Inflammatory macrophage treated with lipopolysaccharide for 1 hour (primary cell): ENCODE measurements at places on chromosomes 11 and 22.

DNA sequence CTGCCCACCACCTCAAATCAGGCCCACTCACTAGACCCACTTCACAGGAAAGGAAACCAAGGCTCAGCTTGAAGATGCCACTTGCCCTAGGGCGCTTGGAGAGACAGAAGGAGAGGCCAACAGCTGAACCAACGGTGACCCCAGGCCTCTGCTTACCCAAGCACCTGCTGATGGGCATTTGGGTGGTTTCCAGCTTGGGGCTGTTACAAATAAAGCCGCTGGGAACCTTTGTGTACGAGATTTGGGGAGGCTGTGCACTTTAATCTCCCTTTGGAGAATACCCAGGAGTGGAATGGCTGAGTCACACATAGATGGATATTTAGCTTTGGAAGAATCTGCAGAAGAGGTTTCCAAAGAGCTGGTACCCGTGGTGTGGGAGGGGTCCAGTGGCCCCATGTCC lies 50.9 kb upstream of the LINC01488 start:
- no peak for DNase-seq

DNA sequence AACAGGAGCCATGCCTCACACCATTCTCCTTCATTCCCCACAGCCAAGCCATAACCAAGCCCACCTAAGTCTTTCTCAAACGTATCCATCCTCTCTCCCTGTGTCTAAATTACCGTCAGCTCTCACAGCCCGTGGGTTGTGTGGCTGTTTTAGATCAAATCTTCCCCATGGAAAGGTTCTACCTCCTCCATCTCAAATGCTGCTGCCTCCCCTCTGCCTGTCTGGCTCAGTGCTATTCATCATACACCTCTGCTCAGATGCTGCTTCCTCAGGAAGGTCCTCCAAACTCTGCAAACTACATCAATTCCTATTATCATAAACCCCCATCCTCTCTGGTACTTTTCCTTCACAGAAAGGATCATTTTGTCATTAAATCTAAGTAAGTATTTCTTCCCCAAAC lies 15.1 kb downstream of the NFRKB start:
- no peak for DNase-seq

GRCh38 chr11:13963169-13963948 lies 836 bp downstream of the SPON1 start:
- DNase-seq: peak; percentile 11

DNA sequence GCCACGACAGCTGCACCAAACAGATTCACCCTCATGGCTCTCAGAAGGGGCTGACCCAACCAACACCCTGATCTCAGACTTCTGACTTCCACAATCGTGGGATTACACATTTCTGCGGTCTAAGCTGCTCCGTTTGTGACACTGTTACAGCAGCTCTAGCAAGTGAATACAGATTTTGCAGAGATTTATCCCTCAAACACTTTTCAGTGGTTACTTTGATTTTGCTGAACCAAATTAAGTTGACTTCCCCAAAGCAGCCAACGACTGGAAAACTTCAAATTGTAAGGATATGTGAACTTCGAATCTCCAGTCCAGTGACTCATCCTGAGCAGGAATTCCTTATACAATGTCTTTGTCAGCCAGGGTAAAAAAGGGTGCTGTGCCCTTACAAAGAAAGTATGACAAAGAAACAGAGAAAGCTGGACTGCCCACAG lies 14.8 kb upstream of the INCENP start:
- DNase-seq: no peak

DNA sequence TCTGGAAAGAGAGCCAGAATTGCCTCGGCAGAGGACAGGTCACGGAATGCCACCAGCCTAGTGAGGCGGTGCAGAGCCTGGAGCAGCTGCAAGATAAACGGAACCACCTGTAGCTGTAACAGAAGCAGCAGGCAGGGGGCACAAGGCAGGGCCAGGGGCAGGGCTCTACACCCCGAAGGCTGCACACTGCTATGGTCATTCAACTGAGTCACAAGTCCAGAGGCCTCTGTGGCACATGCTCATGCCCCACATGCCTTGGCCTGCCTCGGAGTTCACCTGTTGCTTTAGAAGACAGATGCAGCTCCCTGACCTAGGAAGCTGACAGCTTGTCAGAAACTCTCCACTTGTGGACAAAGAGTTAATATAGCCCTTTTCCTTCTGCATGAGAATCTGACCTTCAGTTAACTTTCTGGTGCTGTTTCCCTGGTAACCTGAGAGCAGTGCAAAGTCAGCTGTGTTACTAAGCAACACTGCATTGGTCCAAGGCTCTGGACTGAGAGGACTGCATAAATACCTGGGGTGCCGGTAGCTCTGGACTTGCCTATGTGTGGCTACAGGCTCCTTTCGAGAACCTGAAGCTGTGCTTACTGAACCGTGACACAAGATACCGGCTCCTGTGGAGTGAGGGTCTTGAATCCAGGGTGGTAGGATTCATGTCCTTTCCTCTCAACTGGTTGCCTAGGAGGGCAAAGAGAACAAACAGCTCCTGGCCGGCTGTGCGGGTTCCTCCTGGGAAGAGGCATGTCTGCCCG lies 10.5 kb downstream of the COMMD9 start:
- DNase-seq: no peak

- DNase-seq: no peak
These were observed 2.4 kb downstream of the GAS2L1 start for GRCh38 chr22:29308791-29309262.

- DNase-seq: peak; percentile 72
These were observed 10.1 kb upstream of the DCPS start for GRCh38 chr11:126293726-126294125.

DNA sequence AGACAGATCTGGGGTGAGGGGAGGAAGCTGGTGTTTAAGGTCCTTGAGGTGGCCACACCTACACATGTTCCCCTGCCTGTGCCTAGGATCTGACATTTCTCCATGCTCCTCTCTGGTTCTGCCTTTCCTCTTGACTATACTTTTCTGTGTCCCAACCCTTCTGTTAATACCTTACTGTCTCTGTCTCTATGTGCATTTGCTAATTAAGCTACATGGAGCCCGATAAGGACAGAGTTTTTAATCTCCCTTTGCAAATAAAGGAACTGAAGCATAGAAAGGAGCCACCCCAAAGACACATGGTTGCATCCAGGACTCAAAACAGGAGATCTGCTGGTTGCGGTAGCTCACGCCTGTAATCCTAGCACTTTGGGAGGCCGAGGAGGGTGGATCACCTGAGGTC lies 33.1 kb upstream of the CDON start:
- DNase-seq: no peak

GRCh38 chr11:76787911-76788596 lies 4.9 kb downstream of the TSKU start:
- DNase-seq: no peak

DNA sequence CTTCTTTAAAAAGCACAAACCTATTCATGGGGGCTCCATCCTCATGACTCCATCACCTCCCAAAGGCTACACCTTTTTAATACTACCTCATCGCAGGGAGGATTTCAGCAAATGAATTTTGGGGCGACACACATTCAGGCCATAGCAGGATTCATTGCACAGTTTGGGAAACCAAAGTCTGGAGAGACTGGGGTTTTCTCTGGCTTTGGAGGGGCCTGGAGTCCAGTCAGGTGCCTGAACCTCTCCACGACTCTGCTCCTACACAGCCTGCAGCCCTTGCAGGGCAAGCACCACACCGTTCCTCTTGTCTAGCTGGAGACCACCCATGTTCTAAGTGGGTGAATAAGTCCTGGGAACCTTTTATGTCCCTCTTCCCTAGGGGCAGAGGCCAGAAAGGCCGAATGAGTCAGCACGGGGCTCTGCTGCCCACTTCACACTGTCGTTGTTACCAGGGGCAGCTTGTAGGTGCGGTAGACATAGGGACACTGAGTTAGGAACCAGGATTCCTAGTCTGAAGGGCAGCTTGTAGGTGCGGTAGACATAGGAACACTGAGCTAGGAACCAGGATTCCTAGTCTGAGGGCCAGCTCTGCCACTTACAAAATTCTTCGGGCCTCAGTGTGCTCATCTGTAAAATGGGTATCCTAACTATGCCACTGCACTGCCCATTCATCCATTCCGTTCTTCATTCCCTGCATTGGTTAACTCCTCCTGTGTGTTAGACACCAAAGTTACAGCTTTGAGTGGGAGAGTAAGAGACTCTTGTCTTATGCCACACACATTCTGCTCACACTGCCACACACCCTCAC lies 251.7 kb upstream of the B3GAT1 start:
- DNase-seq: no peak

GRCh38 chr22:33986954-33987353 lies 66.7 kb upstream of the LARGE1 start:
- DNase-seq: no peak

- DNase-seq: no peak
These were observed 126.9 kb downstream of the APIP start for GRCh38 chr11:34789196-34789834.

- peak; percentile 93 for DNase-seq
These were observed 6.5 kb downstream of the PIM3 start for GRCh38 chr22:49966774-49967705.

DNA sequence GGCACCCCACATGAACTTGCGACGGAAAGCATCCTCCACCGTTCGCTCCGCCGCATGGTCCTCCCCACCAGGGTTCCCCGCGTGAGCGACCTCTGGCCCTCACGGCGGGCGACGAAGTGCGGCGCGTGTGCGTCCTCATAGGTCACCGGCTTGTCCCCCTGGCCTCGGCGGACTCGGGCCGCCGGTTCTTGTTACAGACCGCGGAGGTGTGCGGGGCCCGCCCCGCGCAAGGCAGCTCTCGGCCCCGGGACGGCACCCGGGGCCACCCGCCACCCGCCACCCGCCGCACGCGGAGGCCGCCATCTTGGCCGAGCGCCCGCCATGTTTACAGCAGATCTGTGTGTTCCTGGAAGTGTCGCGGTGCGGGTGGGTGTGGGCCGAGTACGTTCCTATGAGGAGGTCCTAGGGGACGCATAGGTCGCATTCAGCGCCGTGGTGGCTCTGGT lies 3.5 kb upstream of the IFITM2 start:
- no peak for DNase-seq

GRCh38 chr22:50060441-50061140 lies 2.5 kb upstream of the TTLL8 start:
- DNase-seq: no peak

- DNase-seq: peak; percentile 42
These were observed 23.4 kb upstream of the PIK3C2A start for GRCh38 chr11:17230867-17231851.

DNA sequence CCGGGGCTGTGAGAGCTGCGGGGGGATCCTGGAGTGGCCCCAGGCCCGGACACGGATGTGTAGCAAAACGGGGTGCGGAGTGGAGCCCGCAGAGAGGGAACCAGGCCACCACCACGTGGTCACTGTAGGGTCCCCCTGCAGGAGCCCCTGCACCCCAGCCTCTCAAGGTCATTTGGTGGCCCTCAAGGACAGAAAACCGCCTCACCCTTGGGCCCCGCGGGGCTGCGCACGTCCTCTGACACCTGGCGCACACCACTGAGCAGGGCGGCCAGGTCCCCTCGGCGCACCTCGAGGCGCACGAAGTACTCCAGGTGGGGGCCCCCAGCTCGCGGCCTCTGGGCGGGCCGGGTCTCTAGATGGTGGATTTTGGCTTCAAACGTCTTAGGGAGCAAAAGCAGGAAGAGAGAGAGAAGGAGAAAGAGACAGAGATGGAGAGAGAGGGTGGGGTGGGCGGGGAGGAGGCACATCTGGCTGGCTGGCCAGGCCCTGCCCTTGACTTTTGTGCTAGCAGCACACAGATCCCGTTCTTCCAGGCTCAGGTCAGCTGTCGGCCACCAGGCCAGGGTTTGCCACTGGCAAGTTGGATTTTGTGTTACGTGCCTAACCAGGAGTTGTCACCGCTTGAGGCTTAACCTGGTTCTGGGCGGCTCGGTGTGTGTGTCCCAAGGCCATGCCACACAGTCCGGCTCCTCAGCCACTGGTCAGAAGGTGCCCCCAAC lies 3.2 kb downstream of the TH start:
- DNase-seq: no peak

DNA sequence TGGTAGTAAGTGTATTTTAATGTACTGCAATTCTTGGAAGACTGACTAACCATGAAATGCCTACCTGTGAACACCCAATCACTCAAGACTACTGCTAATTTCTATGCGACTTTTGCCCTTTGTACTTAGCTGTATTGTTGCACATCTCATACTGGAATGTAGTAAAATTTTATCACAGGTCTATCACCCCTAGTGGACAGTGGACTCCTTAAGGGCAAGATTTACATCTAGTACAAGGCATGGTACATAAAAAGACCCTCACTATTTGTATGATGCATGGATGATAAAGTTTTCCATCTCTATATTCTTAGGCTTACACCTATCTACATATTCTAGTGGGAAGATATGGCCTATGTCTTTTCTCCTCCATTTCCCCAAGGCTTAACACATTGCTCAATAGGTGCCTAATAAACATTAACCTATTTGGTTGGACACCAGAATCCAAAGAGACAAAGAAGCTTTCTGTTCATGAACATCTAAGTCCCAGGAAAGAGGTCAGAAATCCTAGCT lies 26.1 kb downstream of the SERGEF start:
- DNase-seq: no peak

- DNase-seq: no peak
These were observed 190.8 kb downstream of the DSCAML1 start for GRCh38 chr11:117606211-117606610.

DNA sequence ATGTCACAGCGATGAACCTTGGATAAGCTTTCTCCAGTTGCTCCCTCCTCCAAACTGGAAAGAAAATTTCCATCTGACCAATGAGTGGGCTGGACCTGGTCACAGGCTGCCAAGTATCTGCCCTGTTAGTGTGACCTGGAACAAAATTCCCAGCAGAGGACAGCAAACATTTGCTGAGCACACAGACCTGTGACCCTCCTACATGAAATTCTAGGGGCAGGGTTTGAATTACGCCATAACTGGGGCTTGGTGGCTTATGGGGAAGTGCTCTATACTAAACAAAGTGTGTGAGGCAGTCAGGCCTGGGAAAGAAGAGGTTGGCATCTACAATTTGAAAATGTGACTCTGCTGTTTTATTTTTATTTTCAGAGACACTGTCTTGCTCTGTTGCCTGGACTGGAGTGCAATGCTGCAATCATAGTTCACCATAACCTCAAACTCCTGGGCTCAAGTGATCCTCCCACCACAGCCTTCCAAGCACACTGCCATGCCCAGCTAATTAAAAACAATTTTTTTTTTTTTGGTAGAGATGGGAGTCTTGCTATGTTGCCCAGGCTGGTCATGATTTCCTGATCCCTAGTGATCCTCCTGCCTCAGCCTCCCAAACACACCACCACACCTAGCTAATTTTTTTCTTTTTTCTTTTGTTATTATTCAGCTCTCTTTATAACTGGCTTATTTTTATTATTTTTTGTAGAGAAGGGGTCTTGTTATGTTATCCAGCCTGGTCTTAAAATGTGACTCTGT lies 13.6 kb upstream of the XBP1 start:
- DNase-seq: peak; percentile 98

DNA sequence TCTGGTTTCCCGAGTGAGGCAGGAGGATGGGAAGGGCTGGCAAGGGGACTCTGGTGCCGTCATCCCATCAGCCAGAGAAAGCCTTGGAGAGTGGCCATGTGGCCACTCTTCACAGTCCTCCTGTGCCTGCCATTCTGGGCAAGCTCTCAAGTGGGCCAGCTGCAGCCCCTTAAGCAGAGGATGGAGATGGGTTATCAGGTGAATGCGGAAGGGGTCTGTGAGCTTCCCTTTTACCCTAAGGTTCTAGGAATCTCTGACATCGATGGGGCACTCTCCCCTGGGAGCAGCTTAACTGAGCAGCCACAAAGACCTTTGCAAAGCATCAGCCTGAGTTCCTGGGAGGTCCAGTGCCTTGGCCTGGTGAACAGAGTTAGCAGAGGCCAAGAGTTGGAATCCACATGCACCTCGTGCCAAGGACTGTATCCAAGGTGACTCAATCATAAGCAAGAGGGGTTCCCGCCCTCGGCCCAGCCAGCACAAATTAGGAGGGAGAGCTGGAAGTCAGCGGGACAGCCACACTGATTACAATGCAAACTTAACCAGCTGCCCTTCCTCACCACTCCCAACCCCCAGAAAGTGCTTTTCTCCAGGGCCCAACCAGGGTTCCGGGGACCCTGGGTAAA lies 193.6 kb downstream of the BUD13 start:
- DNase-seq: no peak
